Stimulated activated CD8-positive, alpha-beta memory T cell treated with anti-CD3 and anti-CD28 coated beads, Interleukin-7, amount 100 ng/mL, for 1 hour (primary cell): ENCODE measurements at places on chromosomes 2 and 18.

DNA sequence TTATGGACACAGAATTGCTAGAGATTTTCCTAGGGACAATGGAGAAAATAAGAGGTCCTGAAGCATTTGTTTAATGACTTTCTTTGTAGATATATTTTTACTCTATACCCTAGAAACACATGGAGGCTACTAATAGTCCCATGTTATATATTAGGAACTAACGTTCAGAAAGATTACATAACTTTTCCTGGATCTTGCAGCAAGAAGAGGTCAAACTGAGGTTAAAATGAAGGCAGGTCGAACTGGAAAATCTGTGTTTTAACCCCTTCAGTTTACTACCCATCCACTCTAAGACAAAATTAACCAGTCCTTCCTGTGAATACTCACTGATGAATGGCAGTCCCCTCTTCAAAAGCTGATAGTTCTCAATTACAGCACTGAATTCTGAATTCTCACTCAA is 1415.8 kb upstream of the CELF4 start:
- no peak for DNase-seq

DNA sequence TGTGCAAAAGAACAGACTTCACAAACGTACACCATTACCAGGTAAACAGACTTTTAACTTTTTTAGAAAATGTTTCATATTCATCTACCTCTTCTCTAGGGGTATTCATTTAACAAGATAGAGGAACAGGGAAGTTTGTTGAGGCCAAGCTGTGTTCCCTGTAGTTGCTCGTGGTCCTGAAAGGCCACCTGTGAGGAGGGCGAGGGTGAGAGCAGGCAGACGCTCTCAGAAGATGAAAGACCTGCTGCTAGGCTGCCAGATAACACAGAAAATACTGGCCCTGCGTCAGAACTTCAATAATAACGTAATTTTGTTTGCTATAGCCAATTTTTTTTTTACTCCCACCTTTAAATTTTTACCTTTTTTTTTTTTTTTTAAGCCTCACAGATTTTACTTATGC is 42.0 kb downstream of the SOCS6 start:
- no peak for DNase-seq

DNA sequence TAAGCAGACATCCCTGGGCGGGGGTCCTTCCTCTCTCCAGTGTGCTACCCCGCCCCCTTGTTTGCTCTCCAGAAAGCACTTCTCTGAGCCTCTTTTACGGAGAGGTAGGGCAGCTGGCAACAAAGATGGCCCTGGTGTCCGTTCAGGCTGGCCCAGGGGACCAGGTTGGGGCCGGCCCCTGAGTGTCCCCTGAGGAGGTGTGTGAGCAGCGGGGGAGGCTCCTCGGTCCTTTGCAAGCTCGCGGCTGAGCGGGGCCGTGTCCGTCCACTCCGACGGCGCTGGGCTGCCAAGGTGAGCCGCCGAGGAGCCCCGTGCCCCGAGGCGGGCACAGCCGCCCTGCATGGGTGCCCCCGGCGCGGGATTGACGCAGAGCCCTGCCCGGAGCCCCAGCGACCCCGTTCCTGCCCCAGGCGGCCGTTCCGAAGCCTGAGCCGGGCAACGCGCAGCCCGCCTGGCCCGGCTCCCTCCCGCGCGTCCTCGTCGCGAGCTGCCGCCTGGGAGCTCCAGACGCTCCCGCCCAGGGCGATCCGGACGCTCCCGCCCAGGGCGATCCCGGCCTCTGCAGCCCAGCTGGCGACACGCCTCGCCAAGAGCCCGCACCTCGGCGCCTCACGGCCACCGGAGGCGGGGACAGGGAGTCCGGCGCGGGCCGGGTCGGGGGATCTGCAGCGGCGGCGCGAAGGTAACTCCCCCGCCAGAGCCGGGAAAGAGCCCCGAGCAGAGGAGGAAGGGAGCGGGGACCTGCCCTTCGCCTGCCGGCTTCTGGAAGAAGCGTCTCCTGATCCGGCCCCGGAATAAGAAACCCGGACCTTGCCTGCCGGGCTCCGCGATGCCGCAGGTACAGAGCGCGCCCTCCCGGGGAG is at the start of gene PROKR1:
TSS of gene PROKR1 (plus strand) at position 569 of the 863 bp plus-strand sequence. CDS start 2,243 bp downstream, outside the sequence.
- DNase-seq: no peak

DNA sequence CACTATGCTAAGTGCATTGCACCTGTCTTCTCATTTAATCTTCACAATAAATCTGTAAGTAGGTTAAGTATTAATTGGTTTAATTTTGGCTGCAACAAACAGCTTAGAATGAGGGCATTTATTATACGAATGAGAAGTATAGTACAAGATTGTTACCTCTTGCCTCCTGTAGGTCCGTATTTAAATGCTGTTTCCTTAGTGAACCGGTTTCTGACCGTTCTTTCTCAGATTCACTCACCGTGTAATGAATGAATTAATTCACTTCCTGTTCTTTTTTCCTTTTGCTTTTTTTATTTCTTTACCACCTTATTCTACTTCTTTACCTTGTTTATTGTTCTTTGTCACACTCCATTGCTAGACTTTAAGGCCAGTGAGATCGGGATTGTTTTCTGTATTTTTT is 153.8 kb upstream of the RASGRP3 start:
- no peak for DNase-seq

DNA sequence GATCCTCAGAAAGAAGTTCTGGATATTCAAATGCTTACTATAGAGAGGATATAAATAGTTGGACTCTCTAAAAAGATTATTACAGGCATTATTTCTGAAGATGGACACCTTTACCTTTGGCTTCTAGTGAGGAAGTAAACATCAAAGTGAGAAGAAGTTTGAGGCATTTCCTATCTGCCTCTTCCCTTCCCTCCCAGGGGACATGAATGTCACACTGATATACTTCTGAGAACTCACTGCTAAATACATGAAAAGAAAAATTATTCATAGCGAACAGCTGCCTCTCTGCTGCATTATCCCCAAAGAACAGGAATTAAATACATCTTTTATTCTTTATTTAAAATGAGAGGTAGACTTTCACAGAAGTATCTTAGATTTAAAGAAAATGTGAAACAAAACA is 63.6 kb upstream of the PGAP1 start:
- DNase-seq: no peak

DNA sequence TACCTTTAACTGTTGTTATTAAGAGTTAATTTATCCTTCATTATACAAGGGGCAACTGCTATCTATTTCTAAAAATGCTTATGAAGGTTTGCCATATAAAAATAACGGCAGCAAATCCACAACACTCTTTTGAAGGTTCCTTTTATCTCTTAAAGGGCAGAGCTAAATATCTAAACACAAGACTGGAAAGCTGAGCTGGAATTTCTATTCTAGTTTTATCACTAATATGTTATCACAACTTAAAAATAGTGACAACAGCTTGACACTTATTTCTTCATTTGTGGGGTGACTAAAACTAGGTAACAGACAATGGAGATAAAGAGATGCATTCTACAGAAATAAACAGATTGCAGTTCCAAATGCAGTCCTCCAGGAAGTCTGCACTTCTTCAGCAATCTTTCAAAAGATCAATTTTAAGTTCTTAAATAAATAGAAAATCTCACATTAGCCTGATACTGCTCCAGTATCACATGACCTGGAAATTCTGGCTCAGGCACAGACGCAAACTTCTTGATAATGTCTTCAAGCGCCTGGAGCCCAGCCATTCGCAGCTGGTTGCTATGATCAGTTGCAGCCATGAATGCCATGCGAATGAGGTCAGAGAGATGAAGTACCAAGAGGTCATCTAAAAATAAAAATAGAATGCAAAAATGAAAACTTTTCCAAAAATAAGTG is 54.0 kb upstream of the STRN start:
- DNase-seq: no peak

DNA sequence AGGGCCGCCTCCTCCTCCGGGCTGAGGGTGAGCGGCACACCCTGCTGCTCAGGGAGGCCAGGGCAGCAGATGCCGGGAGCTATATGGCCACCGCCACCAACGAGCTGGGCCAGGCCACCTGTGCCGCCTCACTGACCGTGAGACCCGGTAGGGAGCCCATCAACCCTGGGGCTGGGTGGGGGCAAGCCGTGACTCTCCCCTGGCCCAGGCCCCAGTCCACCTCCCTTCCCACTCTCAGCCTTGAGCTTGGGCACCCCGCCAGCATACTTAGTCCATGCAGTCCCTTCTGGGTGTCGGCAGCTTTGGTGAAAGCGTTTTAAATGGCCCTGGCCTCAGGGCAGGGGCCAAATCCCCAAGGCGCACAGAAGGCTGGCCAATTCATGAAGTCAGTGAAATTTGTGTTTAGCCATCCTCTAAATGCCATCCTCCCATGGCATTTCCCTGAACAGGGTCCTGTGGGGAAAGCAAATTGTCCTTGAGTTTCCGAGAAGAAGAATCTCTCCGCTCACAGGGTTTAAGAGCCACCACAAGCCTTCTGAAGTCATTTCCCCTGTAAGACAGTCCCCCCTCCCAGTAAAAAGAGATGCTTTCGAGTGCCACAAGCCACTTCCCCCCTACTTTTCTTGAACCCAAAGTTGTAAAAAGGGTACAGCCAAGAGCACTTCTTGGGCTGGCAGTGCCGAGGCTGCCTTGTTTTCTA is 17.2 kb downstream of the SPEG start:
- no peak for DNase-seq
